ENCODE measurements at places on chromosomes 11 and 22.

GRCh38 chr11:530960-531831 is 4.2 kb downstream of the HRAS start:
- DNase-seq: no peak

DNA sequence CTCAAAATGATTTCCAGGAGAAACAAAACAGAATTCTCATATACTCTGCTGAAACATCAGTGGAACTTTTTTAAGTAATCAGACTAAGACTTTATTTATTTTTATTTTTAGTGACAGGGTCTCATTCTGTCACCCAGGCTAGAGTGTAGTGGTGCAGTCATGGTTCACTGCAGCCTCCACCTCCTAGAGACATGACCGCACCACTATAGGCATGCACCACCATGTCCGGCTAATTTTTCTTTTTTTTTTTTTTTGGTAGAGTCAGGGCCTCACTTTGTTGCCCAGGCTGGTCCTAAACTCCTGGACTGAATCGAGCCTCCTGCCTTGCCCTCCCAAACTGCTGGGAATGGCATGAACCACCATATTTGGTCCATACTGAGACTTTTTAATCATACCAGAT is 42.9 kb downstream of the PRDM10 start:
- DNase-seq: no peak

- no peak for DNase-seq
Observed at GRCh38 chr11:130816546-130817329, 99.5 kb downstream of the SNX19 start.

- no peak for DNase-seq
Observed at GRCh38 chr11:75394085-75394840, 5.1 kb upstream of the RPS3 start.

DNA sequence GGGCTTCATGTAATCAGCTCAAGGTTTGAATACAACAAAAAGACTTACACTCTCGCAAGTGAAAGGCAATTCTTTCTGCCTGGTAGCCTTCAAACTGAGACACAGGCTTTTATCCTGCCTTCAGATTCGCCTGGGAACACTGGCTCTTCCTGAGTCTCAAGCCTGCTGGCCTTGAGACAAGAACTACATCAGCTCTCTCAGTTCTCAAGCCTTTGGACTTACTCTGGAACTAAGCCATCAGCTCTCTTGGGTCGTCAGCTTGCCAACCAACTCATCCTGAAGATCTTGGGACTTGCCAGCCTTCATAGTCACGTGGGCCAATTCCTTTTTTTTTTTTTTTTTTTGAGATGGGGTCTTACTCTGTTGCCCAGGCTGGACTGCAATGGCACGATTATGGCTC is 35.7 kb upstream of the LRRC10B start:
- DNase-seq: no peak

- DNase-seq: no peak
Observed at GRCh38 chr11:62341588-62341987, 4.3 kb downstream of the ASRGL1 start.

DNA sequence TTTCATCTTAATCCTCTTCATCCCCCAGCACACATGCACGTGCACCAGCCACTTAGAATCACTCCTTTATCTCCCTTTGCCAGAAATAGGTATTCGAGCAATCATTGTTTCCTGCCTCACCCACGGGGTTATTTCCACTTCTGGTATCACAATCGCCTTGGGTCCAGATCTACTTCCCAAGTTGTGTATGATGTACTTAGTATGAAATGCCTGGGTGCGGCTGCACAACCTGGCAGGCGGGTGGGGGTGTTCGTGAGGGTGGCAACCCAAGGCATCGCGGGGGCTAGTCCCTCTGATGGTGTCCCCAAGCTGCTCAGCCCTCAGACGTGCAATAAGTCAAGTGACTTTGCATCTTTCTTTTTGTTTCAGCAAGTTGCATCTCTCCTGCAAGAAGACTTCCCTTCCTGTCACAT is 475.6 kb downstream of the MIAT start:
- DNase-seq: no peak

GRCh38 chr11:85089654-85090053 is 537.5 kb downstream of the DLG2 start:
- no peak for DNase-seq

DNA sequence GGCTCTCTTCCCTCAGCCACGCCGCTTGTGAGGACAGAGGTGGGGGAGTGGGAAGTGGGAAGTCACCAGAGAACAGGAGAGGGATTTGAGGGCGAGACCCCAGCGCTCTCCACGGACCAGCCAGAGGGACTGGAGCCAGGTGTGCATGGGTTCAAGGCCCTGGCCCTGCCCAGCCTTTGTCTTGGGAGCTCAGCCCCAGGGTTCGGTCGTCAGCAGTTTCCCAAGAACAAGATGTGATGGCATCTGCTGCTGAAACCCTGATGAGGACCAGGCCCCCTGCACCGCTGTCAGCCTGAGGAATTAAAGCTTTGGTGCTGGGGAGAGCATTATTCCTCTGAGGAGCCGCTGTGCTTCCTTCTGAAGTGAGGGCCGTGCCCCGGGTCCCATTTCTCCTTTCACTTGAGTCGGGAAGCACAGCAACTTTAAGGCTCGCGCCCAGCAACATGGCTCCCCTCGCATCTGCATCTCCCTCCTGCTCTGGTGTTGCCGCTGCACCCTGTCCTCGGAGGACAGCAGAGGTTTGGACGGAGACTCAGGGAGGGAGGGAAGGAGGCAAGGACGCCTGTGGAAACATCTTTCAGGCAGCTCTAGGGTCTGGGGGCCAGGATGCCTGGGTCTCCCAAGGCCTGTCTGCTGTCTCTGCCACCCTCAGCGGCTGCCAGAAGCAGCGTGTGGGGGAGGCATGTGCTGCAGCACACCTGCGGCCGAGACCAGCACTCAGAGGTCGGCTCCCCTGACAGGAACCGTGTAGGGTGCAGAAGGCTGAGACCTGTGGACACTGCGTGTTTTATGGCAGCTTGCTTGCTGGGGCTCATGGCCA is 3.8 kb downstream of the IFITM5 start:
- DNase-seq: no peak

GRCh38 chr22:22349455-22349836 is 104.9 kb downstream of the VPREB1 start:
- DNase-seq: no peak

GRCh38 chr11:57417056-57417455 is 9.9 kb downstream of the SLC43A3 start:
- DNase-seq: no peak

- no peak for DNase-seq
Observed at GRCh38 chr11:35911616-35912165, 32.2 kb upstream of the LDLRAD3 start.

GRCh38 chr11:30365793-30366517 is 43.1 kb downstream of the ARL14EP start:
- no peak for DNase-seq

DNA sequence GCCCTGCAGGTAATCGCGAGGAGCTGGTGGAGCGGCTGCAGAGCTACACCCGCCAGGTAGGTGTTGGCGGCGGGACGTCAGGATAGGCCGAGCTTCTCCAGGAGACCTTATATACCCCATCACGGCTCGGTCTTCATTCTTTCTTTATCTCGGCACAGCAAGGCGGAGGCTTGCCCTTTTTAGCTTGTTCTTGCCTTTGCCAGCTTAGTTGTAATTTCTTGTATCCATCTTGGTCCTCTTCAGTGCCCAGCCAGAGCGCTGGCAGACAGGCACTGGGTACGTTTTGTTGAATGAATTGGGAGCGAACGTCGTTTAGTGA is 459 bp downstream of the SF3B2 start:
- no peak for DNase-seq

- DNase-seq: no peak
Observed at GRCh38 chr11:18449251-18449650, 6.4 kb upstream of the LDHAL6A start.

GRCh38 chr11:3834349-3834663 is 6.5 kb downstream of the RHOG start:
- no peak for DNase-seq

DNA sequence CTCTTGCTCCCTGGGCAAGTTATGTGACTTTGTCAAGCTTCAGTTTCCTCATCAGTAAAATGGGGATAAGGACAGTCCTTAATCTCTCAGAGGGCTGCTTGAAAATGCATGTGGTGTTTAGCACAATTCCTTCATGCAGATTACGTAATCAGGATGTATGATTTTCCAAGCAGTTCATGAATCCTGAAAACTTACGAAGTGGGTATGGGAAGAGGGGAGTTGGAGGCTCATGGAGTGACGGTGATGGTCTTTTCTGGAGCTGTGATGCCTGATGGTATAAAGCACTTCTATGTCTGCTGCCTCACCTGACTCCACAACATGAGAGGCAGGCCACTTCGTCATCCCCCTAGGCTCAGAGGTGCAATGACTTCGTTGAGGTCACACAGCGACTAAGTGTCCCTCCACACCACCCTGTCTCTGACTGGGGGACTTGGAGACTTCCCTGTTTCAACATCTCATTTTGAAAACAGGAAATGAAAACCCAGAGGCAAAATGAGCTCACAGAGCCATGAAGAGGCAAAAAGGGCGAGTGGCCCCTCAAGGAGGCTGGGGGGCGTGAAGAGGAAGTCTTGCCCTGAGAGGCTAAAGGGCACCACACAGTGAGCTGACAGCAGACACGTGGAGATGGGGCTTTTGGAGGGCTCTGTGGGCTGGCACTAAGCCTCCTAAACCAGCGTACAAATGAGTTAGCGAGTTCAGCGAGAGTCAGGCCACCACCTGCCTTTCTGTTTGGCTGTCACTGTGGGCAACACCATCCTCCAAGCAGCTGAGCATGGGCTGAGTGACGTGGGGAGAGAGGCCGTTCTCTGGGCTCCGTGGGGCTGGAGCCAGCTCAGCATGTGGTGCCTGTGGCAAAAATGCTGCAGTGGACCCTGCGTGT is 10.1 kb downstream of the MCM5 start:
- no peak for DNase-seq

DNA sequence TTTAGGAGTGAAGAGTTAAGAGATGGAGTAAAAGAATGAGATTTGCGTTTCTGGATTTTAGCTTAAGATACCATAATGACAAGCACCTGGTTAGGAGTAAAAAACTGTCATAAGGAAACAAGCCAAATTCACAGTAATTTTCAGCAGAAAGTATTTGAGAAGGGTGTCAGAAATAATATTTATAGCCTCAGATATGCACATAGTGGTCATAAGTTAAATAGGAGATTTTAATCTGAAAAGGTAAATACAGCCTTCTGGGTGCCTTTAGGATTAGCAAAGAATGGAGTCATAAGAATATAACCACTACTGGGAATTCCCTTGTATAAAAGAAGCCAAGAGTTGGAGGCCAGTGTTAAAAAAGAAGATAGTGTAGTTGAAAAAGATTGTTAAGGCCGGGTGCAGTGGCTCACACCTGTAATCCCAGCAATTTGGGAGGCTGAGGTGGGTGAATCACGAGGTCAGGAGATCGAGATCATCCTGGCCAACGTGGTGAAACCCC is 160.1 kb downstream of the SWAP70 start:
- DNase-seq: no peak

DNA sequence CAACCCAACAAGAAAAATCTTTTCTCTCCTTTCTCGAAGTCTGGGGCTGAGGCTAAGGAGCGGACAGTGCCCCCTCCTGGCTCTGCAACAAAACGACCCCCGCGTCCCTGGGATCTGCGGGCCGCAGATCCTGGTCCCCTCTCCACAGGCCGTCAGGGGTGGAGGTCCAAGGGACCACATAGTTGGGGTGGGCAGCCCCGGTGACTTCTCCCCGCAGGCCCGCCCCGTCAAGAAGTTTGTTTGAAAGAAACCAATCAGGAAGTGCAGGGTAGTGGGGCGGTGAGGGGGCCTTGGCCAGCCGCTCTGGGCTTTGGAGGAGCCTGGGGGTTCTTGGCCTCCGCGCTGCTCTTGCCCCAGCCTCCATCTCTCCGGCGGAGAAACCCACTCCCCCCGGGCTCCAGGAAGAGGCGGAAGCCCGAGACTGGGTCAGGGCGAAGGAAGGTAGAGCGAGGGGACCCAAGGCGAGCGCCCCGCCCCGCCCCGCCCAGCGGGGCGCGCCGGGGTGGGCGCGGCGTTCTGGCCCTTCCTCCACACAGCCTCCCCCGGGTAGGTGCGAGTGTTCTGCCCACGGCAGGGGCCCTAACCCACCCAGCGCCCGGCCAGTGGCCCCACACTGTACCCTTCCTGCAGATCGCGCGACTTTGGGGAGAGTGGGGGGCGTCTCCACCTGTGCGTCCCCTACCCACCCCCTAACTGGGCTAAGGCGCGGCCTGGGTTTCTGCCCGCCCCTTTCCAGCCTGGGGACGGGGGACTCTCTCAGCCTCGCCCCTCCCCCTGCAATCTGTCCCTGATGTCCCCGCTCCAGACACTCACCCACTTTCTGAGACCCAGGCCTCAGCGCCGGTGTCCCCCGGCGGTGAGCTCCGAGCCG is 1.3 kb downstream of the TP53I11 start:
- peak; percentile 30 for DNase-seq

GRCh38 chr11:21514316-21514715 is 678.6 kb upstream of the ANO5 start:
- no peak for DNase-seq

DNA sequence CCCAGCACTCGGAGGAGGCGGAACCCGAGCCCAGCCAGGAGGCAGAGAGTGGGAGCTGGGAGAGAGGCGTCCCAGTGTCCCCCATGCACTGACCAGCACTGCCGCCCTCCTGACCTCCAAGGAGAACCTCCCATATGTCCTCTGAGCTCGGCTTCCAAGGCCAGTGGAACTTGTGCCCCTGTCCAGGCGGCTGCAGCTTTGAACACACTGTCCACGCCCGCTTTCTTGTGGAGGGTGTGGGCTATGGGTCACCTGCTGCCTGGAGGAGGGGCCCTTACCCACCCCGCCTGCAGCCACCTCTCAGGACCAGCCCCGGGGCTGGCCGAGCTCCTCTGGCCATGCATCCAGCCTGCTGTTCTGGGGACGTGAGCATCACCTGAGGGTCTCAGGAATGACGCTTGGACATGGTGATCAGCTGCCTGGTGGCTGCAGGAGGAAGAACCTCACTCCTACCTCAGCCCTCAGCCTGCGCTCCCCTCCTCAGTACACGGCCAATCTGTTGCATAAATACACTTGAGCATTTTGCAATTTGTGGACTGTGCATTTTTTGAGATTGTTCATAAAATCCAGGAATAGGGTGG is 22.2 kb upstream of the MUC5B start:
- DNase-seq: no peak

- DNase-seq: no peak
Observed at GRCh38 chr11:123624974-123625373, 29.4 kb downstream of the SCN3B start.

GRCh38 chr11:113667801-113668200 is 38.3 kb downstream of the TMPRSS5 start:
- DNase-seq: no peak

GRCh38 chr22:21998595-21999247 is 16.1 kb upstream of the TOP3B start:
- DNase-seq: no peak

- DNase-seq: no peak
Observed at GRCh38 chr11:119727523-119728151, 1.4 kb downstream of the NECTIN1 start.

- DNase-seq: no peak
Observed at GRCh38 chr11:2298131-2298794, 3.5 kb downstream of the C11orf21 start.

- no peak for DNase-seq
Observed at GRCh38 chr22:49586244-49586748, 241.4 kb downstream of the BRD1 start.

- DNase-seq: no peak
Observed at GRCh38 chr11:108732395-108732794, 67.5 kb downstream of the DDX10 start.
